Fibroblast of pulmonary artery (primary cell): ENCODE measurements at places on chromosomes 3 and 15.

DNA sequence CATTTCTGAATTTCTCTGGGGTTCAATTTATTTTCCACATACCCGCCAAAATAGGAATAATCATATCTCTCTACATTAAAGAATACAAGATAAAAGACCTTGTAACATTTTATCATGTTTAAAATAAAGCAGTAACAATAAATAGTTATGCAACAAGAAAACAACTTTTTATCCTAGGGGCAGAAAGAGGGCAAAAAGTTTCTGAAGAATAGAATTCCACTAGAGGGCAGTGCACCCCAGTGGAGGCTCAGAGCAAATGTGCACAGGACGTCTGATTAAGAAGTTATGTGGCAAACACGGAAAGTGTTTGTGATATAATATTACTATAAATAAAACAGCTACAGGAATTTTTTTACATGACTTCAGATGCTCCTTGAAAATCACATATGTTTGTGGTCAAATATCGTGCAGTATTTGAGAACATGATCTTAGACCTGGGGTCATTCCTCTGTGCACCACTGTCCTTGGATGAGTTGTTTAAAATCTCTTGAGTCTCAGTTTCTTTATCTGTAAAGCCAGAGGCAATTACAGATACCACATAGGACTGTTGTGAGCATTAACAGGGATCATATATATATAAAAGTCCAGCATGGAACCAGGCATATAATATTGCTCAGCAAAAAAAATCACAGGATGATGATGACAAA, 13.2 kb upstream of the PIK3R4 start:
- peak; percentile 79 for DNase-seq

- peak; percentile 83 for DNase-seq
Measured at GRCh38 chr15:67097930-67098740, 32.7 kb downstream of the SMAD3 start.

GRCh38 chr15:74725845-74726773, 781 bp upstream of the CYP1A1 start:
- peak; percentile 8 for DNase-seq

- no peak for DNase-seq
Measured at GRCh38 chr3:121436641-121437040, 109.1 kb downstream of the POLQ start.

DNA sequence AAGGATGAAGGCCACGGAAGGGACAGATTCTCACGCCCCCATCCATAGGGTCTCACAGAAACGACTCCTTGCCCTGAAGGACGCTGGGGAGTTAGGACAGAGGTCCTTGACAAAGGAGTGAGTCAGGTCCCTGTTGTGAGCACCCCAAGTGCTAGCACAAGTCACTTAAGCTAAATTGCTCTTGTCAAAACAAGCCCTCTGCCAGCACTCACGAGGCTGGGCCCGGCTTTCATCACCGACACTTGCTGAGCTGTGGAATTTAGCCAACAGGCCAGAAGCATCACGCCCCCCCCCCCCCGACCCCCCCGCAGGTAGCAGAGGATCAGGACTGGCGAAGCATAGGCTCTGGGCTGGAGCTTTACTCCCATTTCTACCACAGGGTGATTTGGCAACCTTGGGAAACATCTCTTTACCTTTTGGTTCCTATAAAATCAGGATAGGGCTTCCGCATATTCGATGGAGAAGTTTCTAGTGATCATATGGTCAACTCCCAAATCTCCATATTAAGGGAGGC, 75.4 kb downstream of the ADCY5 start:
- no peak for DNase-seq

DNA sequence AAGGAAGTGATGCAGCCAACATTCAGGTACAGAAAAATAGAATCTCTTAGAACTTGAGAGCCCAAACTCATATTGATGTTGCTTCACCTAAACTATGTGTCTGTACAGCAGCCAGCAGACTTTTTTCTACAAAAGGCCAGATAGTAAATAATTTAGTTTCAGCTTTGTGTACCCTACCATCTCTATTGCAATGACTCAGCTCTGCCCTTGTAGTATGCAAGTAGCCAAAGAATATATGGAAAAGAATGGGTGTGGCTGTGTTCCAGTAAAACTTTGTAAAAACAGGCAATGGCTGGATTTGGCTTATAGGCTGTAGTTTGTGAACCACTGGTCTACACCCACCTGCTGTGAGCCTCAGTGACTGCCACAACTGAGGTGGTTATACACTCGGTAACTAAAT, 392.5 kb upstream of the RARB start:
- DNase-seq: no peak

- no peak for DNase-seq
Measured at GRCh38 chr3:41521010-41521655, 321.8 kb downstream of the CTNNB1 start.

GRCh38 chr3:12356996-12357395, 68.1 kb downstream of the PPARG start:
- no peak for DNase-seq

- no peak for DNase-seq
Measured at GRCh38 chr3:125349556-125350165, 25.5 kb downstream of the ZNF148 start.

- DNase-seq: peak; percentile 17
Measured at GRCh38 chr15:38555686-38556334, 8.8 kb downstream of the RASGRP1 start.

DNA sequence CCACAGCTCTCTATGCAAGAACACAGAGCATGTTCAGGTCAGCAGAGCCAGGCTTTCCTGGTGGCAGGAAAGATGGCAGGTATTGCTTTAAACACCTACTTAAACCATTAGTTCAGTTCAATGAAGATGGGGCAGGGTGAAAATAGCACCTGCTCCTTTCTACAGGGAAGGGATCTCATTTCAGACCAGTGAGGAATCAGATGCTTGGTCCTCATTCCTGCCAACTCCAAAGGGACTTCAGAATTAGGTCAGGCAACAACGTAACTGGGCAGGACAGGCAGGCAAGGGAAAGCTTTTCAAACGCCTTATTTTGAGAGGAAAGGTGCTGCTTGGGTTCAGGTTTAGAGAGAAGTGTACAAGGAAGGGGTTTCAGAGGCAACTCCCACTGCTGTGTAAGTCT, 12.6 kb upstream of the RPS17 start:
- no peak for DNase-seq
